ENCODE measurements at places on chromosomes 7 and 10.

DNA sequence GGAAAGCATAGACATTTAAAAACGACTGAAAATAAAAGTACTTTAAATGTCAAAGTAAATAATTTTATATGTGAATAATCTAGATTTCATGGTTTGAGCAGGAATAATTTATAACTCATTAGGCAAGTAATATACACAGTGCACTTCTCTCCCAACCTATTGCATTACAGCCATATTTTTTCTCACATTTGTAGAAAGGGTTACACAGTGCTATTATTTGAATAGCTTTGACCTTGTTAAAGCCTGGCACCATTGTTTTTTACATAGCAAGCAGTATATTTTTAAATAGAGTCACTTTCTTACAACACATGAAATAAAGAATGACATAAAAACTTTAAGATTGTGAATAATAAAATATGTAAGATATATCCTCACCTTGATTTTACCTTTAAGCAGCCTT is 969 bp downstream of the PPP1R3A start:
- no peak for DNase-seq

DNA sequence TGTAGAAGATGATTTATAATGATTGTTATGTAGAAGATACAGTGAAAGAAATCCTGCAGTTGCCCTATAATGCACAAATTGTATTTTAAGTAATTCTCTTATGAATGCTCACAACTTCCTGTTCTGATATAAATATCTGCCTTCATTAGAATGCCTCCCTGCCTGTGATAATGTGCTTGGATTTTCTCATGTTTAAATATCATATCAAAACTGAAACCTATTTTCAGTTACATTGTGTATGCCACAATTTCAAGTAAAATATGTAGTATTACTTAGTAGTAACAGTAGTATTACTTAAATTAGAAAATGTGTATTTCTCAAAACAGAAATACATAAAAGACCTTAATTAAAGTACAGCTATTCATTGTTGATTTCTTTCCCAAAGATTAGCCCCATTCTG is 41.1 kb upstream of the TFEC start:
- no peak for DNase-seq

DNA sequence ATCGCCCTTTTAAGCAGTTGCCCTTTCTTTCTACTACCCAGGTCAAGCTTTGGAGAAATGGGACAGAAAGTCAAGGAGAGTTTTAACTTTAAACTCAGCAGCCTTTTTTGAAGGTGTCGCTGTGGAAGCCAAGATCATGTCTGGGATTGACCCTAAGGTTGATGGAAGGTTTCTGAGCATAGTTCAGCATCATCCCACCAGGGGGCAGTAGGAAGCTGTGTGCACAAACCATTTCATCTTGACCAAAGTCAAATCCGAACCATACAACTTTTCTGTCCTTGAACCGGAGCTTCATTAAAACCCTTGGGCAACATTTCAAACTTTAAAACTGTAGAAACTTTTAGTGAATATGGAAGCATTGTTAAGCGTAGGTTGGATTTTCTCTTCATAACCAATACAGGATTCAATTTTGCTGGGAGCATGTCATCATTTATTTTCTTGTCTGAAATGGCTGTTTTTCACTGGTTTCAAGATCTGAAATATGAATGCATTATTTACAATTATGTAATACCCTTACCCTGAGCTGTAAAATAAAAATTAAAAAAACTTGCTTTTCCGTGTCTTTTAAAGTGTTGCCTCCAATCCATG is 214.4 kb upstream of the KIAA1217 start:
- peak; percentile 52 for DNase-seq

GRCh38 chr10:132813560-132814468 is 27.9 kb upstream of the NKX6-2 start:
- DNase-seq: no peak

- DNase-seq: no peak
These were observed 121.5 kb upstream of the DPP6 start for GRCh38 chr7:153930696-153931095.

DNA sequence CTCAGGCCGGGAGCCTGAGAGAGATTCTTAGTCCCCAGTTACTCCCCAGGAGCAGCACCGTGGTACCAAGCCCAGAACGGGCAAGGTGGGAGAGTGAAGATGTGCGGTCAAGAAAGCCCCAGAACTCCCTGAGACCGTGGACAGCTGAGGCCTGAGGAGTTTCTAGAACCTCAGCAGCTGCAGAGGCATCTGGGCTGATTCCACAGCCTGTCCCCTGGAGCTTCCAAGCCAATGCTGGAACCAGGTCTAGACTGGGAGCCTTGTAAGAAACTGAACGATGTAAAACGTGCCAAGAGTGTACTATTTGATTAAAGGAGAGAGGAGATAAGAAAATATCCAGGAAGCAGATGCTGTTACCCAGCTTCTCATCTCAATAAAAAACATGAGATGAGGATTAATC is 366.3 kb downstream of the TNS3 start:
- no peak for DNase-seq

- DNase-seq: no peak
These were observed 141.1 kb upstream of the PCBD1 start for GRCh38 chr10:71029411-71029892.

DNA sequence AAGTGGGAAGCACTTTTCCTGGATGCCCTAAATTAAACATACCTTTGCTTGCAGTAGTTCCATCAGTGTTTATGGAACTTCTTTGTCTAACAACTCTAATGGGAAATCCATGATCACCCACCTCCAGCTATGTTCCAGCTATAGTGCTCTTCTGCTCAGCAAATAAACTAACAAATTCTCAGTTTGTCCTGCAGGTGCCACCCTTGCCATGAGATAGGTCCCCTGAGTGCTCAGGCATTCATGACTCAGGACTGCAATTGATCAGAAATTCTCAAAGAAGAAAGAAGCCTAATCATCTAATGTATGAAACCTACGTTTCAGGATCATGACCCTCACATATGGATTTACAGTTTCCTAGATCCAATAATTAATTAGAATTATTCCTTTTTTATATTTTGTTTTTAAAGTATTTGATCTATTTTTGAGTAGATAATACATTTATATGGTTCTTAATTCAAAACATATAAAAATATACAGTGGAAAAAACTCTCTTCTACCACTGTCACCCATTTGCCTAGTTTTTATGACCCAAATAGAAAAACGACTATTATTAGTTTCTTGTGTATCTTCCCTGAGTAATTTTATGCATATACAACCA is 48.7 kb upstream of the DYNC1I1 start:
- peak; percentile 17 for DNase-seq

DNA sequence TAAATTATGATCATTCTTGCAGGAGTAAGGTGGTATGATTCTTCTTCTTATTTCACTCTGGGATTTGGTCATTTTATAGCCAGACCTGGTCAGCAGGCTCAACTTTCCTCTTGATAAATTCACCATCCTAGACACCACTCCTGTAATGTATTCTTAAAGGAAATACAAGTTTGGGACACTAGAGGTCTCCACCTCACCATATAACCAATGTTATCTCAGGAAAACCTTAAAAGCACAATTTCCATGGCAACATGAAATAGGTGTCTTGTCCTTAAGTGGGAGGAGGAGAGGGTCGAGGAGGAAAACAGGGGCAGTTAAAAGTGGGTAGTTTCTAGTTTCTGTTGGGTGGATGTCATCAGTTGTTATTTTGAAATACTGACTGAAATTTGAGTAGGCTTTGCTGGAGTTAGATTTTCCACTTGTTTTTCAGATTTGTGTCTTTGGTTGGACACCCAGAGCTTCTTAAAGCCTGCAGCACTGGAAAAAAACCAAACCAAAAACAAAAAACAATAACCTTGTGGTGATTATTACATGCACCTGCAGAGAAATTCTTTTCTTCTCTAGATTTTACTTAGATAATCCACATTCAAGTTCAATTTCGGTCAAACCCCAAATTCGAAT is 163.1 kb downstream of the PRKCQ start:
- peak; percentile 31 for DNase-seq

DNA sequence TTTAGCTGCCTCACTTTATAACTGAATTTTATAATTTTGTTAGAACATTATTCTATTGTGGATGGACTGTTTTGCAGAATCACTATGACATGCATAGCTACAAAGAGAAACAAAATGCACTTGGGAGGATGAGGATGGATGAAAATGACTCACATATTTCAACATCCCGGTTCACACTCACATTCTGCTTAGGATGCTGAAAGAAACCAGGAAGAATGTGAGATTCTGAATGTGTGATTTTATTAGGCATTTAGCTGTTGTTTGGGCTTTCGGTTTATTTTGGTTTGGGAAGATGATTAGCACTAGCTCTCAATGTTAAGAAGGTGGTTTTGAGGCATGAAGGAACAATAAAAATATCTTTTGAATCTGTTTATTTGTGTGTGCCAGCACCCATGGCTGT is 235.5 kb downstream of the SEMA3E start:
- peak; percentile 59 for DNase-seq

All from fibroblast of skin of right quadriceps (primary cell).